Tibial nerve (tissue), 4 donors: ENCODE measurements at places on chromosomes 16 and 17. TPM values are rescaled to one million over a fixed set of nuclear protein-coding genes. Genes with fewer than 3 reads are reported as not detected.

DNA sequence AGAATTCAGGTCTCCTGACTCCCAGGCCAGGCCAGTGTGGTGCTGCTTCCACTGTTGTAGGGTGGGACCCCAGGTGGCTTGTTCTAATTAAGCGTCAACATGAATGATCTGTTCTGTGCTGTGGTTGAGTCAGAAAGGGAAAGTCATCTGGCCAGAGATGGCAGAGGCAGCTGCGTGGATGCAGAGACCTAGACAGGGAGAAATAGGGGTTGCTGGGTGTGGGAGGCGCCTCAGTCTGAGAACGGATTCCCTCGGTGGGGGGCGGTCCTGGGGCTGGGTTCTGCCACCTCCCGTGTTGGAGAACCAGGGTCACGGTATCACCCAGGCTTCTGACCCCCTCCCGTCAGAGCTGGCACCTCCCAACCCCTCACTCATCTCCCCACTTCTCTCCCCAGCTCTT, 5.6 kb downstream of the FBRS start:
- no peak for DNase-seq

GRCh38 chr16:88014252-88014781, 63.1 kb downstream of the BANP start:
- no peak for DNase-seq

C16orf54 gene
- total RNA-seq: 2.8 TPM

- no peak for DNase-seq
Observed at GRCh38 chr16:84524346-84524920, 20.0 kb upstream of the MEAK7 start.
